ENCODE measurements at places on chromosomes 6 and 20. TPM values are rescaled to one million over a fixed set of nuclear protein-coding genes. Genes with fewer than 3 reads are reported as not detected.

Gene SPATS1
- not detected for total RNA-seq

Gene DEFB132
- not detected for total RNA-seq

- DNase-seq, result peak; percentile 16
Measured at GRCh38 chr6:131683479-131683878, 17.7 kb downstream of the OR2A4 start.

Gene CEP250
- total RNA-seq, result 52.5 TPM

DNA sequence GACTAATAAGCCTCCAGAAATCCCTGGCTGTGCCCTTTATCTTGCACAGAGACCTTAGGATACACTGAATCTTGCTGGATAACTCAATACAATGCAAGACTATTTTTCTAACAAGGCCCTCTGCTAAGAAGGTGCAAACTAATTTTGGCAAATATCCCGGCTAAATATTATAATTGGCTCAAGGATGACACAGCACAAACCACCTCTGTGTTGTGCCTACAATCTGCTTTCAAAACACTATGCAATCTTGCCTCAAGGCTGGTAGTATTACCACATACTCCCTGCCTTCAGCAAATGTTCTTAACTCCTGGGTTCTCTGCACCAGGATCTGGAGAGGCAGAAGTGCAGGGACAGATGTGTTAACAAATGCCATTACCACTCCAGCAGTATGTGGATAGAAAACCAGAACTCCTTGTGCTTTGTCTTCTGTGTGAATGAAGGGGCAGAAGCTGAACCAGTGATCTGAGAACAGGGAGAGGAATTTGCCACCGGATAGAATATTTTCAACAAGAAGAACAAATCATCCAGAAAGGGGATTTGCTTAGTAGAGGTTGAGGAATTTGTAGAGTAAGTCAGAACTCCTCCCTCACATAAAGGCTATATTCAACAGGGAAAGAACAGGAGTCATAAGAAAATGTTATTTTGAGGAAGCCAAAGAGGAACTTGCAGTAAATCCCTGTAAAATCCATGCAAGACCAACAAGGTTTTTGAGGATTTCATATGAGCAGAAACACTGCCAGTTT lies 74.1 kb upstream of the SLC4A11 start:
- peak; percentile 9 for DNase-seq

GRCh38 chr6:26539071-26539615 lies 977 bp downstream of the HMGN4 start:
- DNase-seq, result no peak

Gene ESR1
- 2.2 TPM for total RNA-seq

- DNase-seq, result no peak
Measured at GRCh38 chr6:87697581-87698546, 4.2 kb downstream of the AKIRIN2 start.

Gene NFATC2
- 12.4 TPM for total RNA-seq

DNA sequence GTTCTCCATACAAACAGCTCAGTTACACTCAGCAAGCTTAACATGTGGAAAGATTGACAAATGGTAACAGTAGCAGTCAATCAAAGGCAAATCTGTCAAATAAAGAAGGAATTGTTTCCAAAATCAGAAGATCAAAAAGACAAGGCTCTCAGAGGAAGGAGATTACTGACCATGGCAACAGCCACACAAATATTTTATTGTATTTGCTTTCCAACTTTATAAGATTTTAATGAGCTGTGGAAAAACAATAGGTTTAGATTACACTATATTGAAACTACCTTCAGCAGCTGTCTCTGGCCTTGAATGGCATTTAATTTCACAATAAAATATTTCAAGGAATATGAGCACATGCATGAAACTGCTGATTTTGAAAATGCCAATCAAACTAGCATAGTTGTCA lies 1143.9 kb upstream of the GJE1 start:
- DNase-seq, result peak; percentile 45

Gene AURKA
- 139 TPM for total RNA-seq

DNA sequence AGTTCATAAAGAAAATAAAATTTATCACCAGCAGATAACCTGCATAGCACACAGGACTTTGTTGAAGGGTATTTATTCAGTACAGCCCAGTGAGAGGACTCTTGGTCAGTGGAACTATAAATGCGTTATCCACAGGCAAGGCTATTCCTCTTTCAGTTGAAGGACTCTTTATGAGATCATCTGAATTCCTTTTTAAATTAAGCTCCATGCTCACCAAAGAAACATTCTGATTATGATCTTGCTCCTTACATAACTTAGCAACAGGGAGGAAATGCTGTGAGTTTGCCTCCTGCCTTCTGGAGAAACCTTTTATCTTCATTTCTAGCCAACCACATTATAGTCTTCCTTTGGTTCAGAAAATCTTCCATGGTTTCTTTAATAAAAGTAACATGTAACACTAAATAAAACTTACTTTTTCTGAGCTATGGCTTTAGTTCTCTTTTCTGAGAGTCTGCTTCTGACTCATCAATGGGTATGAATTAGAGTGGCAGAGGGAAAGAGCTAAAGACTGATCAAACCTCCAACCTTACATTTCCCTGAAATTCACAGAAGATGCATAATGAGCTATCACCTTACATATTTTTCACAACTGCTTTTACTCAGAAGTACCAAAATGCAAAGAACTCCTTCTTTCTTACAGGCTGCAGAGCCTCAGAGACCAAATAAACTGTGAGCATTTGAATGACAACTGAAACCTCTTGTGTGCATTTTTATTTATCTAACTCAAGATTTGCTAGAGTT lies 267.2 kb downstream of the ADGRG6 start:
- DNase-seq, result no peak

- DNase-seq, result no peak
Measured at GRCh38 chr6:168634541-168635328, 193.8 kb downstream of the SMOC2 start.

Gene GPR6
- total RNA-seq, result not detected

Gene TRIM31
- 0.11 TPM for total RNA-seq

- no peak for DNase-seq
Measured at GRCh38 chr6:130204322-130204721, 18.4 kb downstream of the SAMD3 start.

- DNase-seq, result no peak
Measured at GRCh38 chr20:52003415-52003814, 188.2 kb downstream of the ZFP64 start.

GRCh38 chr6:128062882-128063603 lies 162.2 kb upstream of the THEMIS start:
- DNase-seq, result peak; percentile 26

Gene NRSN1
- total RNA-seq, result not detected

GRCh38 chr6:23244300-23244699 lies 674.9 kb downstream of the HDGFL1 start:
- DNase-seq, result peak; percentile 90

DNA sequence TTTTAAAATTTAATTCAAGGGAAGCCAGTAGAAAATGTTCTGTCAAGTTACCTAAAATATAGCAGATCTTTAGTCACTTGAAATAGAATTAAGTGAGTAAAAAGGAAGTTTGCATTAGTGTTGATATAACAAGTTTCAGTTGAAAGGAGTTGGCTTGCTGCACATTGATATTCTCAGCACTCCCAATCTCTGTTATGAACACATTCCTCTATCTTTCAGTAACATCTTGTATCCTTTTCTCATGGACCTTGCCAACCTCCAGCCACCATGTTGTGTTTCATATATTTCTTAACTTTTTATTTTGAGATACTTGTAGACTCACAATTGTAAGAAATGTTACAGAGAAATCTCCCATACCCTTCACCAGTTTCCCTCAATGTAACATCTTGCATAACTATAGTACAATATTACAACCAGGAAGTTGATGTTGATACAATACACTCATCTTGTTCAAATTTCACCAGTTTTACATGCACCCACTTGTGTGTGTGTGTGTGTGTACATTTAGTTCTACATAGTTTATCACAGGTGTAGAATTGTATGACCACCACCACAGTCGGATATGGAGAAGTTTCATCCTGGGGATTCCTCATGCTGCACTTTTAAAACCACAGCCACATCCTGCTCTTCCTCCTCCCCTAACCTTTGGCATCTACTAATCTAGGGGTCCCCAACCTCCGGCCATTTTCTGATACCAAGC lies 20.2 kb upstream of the PAQR8 start:
- DNase-seq, result no peak

GRCh38 chr20:59634435-59635005 lies 30.2 kb downstream of the PHACTR3 start:
- no peak for DNase-seq

Gene SIRPA
- 12.8 TPM for total RNA-seq

Gene STMND1
- total RNA-seq, result not detected

DNA sequence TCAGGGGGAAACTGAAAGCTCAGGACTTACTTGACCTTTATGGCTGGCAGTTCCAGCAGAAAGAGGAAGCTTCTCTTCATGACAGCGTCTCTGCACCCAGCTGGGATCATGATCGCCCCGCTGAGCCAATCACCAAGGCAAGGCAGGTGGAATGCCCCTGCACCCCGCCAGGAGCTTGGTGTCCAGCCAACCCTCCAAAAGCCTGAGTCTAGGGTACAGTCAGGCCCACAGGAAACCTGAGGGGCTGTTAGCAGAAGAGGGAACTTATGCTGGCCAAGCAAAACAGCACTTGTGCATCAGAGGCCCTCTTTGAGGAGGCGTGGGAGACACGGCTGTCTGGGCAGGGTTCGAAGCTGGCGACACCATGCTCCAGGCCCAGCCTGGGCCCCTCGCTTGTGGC lies 188.3 kb upstream of the GMDS start:
- no peak for DNase-seq

DNA sequence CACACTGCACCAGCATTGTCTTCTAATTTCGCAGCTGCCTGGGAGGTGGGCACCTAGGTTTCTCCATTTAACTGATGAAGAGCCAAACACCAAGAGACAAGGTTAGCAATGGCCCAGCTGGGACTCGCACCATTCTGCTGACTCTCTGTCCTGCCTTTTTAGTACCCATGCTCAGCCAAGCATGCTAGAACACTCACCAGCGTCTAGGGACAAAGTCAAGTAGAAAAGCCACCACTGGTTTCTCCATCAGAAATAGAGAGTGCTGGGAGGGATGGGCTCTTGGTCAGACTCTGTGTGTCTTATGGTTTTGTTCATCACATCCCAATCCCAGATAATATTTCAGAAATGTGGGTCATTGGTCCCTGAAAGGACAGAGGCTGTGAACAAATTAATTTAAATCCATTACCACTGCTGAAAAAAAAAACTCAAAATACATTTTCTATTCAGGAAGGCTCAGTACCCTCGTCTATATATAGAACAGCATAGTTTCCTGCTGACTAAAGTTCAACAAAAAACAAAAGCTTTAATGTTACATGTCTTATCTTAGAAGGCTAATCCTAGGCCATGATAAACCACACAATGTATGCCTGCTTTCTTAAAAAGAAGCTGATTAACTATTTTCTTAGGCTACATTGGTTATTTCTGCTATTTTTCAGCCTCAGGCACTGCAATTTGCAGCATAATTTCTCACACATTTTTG lies 111.0 kb downstream of the TBC1D7 start:
- no peak for DNase-seq

DNA sequence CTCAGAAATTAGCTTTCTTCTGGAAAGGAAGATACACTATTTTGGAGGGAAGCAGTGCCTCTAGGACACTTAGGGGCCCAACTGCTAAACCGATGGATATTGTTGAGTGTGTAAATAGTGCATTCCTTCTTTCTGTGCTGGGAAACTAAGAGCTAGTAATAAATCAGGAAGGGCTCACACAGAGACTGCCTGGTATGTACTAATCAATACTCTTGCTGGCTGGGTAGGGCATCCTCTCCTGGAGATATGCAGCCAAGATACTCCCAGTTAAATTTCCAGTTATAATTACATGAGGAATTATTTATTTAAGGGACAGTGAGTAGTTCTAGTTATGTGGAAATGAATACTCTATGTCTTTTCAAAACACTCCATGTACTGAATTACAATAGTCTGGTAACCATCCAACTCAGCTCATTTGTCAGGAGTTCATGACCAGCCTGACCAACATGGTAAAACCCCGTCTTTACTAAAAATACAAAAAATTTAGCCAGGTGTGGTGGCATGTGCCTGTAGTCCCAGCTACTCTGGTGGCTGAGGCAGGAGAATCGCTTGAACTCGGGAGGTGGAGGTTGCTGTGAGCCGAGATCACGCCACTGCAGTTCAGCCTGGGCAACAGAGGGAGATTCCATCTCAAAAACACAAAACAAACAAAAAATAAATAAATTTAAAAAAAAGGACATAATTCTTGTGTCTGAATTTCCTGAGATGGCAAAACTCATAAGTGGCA lies 100.0 kb downstream of the OR2B2 start:
- DNase-seq, result peak; percentile 38

DNA sequence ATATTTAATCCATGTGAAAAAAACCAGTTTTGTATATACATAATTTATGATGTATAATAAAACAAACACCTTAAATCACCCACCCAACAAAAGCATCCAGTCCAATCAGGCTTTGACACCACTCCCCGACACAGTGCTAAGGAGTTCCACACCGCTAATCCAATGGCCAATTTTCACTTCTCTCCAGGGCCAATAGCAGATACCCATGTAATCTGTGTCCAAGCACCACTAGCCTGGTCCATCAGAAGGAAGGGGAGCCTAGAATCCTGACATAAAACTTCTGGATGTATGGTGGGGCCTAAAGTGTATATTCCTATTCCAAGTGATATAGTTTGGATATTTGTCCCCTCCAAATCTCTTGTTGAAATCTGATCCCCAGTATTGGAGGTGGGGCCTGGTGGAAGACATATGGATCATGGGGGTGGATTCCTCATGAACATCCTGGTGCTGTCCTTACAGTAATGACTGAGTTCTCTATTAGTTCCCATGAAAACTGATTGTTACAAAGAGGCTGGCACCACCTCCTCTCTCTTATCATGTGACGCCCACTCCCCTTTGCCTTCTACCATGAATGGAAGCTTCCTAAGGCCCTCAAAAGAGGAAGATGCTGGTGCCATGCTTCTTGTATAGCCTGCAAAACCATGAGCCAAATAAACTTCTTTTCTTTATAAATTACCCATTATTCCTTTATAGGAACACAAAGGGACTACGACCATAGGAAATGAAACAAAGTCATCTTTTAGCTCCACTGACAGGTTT lies 20.8 kb downstream of the RALGAPA2 start:
- DNase-seq, result no peak

- DNase-seq, result no peak
Measured at GRCh38 chr20:23371496-23371895, 9.5 kb downstream of the GZF1 start.

Gene HLA-E
- total RNA-seq, result 161 TPM

DNA sequence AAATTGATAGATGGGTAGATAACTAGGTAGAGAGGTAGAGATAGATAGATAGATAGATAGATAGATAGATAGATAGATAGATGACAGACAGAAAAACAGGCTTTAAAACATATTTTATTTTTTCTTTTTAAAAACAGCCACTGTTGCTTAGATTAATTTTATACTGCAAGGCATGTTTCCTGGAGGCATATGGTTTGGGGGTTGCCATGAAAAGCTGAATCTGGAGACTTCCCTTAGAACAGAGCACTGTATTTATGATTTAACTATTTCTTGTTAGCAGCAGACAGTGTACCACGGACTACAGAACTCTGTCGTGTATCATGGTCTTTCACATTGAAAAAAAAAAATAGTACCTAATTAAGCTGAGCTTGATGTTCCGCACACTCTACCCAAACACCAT lies 38.8 kb downstream of the METTL24 start:
- no peak for DNase-seq

DNA sequence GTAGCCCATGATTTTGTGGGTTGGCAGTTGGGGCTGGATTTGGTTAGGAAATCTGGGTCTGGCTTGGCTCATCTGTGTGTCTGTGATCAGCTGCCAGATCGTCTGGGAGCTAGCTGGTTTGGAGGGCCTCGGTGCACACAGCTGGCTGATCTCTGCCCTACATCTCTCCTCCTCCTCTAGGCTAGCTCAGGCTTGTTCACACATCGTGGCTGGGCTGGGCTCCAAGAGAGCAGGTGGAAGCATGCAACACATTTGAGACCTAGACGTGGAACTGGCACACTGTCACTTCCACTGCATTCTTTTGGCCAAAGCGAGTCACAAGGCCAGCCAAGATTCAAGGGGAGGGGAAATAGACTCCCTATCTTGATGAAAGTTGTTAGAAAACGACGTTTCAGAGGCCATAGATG lies 15.9 kb downstream of the NDUFAF5 start:
- DNase-seq, result peak; percentile 86

Measured in PC-3 (cell line).